ENCODE measurements at places on chromosomes 3 and 15. TPM values are rescaled to one million over a fixed set of nuclear protein-coding genes. Genes with fewer than 3 reads are reported as not detected.
A peak's percentile ranks its signal among the peaks of the same experiment; 100 is the strongest.

- H3K27me3 ChIP-seq, result no peaks in the 10 kb centered on the region
- H3K4me1 ChIP-seq, result no peaks in the 10 kb centered on the region
- H3K36me3 ChIP-seq, result no peaks in the 10 kb centered on the region
- DNase-seq, result no peak
Observed at GRCh38 chr3:11989383-11990038, 14.7 kb upstream of the SYN2 start.

DNA sequence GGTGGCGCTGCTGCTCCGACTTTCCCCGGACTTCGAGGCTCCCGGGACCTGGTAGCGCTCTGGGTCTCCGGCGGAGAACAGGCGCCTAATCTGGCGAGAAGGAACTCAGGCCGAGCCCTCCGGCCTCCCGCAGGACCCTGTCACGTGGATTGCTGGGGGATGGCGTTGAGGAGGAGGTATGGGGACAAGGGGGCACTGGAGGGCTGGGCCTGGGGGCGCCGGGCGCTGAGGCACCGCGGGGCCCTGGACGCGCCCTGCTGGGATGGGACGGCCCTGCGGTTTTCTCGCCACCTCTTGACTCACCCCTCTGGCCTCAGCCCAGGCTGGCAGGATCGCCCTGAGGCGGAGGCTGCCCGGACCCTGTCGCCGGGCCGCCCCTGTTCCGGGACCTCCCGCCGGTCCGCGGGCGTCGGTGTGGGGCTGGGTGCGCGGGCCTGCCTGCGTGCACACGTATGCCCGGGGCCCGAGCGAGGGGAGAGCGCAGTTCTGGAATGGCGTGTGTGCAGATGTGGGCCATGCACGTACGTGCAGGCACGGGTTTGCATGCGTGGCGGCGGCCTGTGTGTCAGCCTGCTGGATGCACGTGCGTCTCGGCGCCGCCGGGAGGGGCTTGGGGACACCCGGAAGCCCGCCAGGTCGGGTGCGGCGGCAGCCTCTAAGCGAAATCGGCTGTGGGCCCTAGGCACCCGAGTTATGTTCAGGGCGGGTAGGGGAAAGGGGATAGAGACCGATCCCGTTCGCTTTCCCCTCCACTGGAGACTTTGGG, 752 bp downstream of the C15orf39 start:
- peak; percentile 91 for DNase-seq
- H3K27ac ChIP-seq, result peak overlapping the region; percentile 96
- H3K4me1 ChIP-seq, result peaks cover 32% of the 10 kb centered on the region

SCN5A gene
- total RNA-seq, result 0.58 TPM

APOD gene
- 59.4 TPM for total RNA-seq

DNA sequence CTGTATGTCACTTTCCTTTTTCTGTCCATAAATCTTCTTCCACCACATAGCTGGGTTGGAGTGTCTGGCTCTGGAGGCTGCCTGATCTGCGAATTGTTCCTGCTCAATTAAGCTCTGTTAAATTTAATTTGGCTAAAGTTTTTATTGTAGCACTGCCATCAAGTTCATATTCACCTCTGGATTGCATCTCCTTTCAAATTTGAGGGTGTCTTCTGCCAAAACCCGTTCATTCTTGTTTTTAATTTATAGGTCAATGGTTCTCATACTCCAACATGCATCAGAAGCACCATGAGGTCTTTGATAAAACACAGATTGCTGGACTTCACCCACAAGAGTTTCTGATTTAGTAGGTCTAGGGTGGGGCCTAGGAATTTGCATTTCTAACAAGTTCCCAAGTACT, 276.5 kb upstream of the NECTIN3 start:
- no peaks in the 10 kb centered on the region for H3K36me3 ChIP-seq
- DNase-seq, result no peak
- H3K27ac ChIP-seq, result no peak overlapping the region
- H3K27me3 ChIP-seq, result no peaks in the 10 kb centered on the region
- no peak overlapping the region for H3K4me3 ChIP-seq
- no peaks in the 10 kb centered on the region for H3K4me1 ChIP-seq

- H3K36me3 ChIP-seq, result no peaks in the 10 kb centered on the region
- no peaks in the 10 kb centered on the region for H3K27me3 ChIP-seq
- H3K4me1 ChIP-seq, result no peaks in the 10 kb centered on the region
- no peak overlapping the region for H3K27ac ChIP-seq
- no peak overlapping the region for H3K4me3 ChIP-seq
- no peak for DNase-seq
Observed at GRCh38 chr15:46389739-46390138, 754.9 kb downstream of the SQOR start.

ECE2 gene
- total RNA-seq, result not detected

DNA sequence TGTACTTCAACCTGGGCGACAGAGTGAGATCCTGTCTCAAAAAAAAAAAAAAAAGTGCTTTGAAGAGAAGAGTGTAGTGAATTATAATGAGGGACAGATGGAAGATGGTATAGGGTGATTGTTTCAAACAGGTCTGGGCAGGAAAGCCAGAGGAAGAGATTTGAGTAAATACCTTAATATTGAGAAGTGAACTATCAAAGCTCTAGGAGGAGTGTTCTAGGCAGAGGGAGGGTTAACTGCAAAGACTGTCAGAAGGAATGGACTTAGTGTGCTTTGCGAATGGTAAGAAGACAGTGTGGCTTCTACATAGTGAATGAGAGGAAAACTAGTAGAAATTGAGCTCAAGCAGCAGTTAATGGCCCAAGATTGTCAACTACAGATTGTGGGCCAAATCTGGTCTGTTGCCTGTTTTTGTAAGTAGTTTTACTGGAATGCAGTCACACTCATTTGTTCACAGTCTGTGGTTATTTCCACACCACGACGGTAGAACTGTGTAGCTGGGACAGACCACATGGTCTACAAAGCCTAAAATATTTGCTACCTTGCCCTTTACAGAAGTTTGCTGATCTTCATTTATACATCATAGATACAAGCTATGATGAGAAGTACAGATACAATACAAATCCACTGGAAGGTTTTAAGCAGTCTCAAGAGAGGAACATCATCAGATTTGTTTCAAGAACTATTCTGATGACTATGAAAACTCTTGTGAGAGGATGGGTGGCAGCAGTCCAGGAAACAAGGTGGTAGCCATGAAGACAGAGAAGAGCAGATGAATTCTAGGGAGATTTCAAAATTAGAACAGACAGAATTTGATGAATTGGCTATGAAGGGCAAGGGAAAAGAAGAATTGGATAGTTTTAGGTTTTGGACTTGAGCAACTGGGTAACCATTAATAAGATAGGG, 16.5 kb upstream of the USP50 start:
- H3K27me3 ChIP-seq, result no peaks in the 10 kb centered on the region
- no peak for DNase-seq
- H3K36me3 ChIP-seq, result peaks cover 81% of the 10 kb centered on the region
- no peaks in the 10 kb centered on the region for H3K4me1 ChIP-seq

DNA sequence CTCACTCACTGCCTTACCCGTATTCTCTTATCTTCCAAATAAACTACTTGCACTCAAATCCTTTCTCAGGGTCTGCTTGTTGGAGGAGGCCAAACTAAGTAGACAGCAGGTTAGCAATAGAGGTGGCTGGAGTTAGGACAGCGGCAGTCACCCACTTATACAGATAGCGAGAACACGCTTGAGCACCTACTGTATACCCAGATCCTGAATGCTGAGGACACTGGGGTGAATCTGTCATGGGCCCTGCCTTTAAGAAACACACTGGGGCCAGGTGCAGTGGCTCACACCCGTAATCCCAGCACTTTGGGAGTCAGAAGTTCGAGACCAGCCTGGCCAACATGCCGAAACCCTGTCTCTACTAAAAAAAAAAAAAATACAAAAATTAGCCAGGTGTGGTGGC, 38.0 kb upstream of the TSEN2 start:
- H3K4me1 ChIP-seq, result no peaks in the 10 kb centered on the region
- no peak for DNase-seq
- no peaks in the 10 kb centered on the region for H3K27me3 ChIP-seq

All from upper lobe of right lung (tissue), 1 donor.